HAP-1 (cell line): ENCODE measurements at places on chromosomes 12 and 14.

DNA sequence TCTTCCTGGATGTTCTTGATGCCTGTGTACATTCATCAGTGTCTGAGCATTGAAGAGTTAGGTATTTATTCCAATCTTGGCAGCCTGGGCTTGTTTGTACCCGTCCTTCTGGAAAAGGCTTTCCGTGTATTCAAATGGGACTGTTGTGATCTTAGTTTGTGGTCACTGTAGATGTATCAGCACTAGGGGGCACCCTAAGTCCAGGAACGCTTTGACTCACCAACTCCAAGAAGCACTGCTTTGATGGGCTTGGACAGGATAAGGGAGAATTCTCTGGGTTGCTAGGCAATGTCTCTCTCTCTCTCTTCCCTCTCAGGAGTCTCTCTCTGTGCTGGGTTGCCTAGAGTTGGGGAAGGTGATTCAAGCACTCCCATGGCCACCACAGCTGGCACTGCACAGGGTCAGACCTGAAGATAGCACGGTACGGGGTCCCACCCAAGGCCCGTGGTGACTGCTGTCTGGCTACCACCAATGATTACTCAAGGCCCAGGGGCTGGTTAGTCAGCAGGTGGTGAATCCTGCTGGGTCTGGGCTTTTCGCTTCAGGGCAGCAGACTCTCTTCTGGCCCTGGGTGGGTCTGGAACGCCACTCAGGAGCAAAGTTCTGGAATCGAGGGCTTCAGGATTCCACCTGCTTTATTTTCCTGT, 211.1 kb upstream of the RGS6 start:
- peak; percentile 66 for DNase-seq

GRCh38 chr12:101490286-101490920, 15.3 kb downstream of the SPIC start:
- peak; percentile 31 for DNase-seq

- DNase-seq = no peak
Measured at GRCh38 chr12:105499205-105499604, 168.7 kb downstream of the C12orf75 start.

DNA sequence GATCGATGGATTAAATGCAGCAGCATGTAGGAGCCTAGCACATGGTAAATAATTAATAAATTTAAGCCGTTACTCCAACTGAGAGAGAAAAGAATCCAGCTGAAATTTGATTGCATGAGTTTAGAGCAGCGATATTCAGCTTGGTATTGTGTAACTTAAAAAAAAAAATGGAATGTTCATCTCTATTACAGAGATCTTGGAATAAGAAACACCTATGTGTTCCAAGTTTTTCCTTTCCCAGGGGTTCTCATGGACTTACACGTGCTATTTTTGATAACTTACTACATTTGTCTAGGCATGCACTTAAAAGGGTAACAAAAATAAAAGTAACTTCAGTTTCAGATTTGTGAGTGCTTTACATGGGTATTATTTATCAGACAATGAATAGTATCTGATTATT, 122.8 kb downstream of the RASSF9 start:
- DNase-seq = no peak

DNA sequence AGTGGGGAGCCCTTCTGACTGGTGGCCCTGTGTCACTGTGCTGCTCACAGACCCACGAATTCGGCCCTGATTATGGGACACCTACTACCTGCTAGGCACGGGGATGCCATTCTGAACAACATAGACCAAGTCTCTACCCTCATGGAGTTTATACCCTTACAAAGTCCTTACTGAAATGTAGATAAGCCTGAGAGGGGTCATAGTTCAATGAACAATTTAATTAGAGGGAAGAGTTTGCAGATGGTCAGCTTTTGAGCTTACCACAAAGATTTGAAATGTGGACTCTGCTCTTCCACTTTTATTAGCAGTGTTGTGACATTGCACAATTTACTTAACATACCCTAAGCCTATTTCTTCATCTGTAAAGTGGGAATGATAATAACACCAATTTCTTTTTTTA, 161.1 kb downstream of the MYRFL start:
- no peak for DNase-seq

DNA sequence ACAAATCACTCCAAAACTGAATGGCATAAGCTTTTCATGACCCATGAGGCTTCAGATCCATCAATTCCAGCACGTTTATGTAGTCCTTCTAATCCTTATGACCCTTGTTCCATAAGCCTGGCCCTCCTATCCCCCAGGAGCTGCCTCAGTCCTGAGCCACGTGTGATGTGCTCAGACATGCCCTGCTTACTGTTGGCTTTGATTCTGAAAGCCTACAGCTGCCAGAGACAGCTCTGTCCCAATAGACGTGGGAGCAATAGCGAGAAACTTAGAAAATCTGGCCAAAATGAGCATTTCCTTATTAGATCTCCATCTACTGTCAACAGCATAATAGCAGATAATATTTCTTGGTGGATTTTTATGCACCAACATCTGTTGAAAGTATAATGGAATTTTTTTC, 33.2 kb downstream of the DUSP6 start:
- no peak for DNase-seq

DNA sequence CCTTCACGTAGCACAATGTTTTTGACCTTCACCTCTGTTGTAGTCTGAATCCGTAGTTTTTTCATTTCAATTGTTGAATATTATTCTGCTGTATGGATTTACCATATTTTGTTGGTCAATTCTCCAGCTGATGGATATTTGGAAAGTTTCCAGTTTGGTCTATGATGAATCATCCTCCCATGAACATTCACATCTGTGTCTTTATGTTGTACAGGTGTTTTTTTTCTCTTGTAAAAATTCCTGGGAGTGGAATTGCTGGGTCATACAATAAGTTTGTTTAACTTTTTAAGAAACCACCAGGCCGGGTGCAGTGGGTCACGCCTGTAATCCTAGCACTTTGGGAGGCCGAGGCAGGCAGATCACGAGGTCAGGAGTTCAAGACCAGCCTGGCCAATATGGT, 36.7 kb upstream of the GNG2 start:
- DNase-seq = no peak

GRCh38 chr12:106220536-106220935, 27.3 kb downstream of the CKAP4 start:
- DNase-seq = no peak

GRCh38 chr14:28163897-28164296, 602.7 kb upstream of the FOXG1 start:
- DNase-seq = no peak

- no peak for DNase-seq
Measured at GRCh38 chr12:8612629-8613028, at the start of gene AICDA. AICDA (minus strand) TSS chr12:8612859; CDS start chr12:8612767, 92 bp downstream.

DNA sequence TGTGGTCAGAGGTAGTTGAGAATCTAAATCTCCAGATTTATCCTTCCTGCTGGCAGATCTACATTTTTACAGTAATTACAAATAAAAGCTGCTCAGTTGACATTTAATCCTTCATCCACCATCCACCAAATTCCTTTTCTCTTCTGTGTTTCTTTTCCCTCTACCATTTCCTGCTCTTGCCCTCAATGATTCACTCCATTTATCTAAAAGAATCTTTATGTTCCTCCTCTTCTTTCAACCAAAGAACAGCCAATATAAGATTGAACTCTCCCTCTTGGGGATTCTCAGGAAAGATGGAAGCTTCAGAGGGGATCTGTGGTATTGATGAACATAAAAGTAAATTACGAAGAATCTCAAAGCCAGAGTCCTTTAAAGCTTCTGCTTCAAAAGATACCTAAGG, 4.4 kb downstream of the MAP4K5 start:
- DNase-seq = no peak

DNA sequence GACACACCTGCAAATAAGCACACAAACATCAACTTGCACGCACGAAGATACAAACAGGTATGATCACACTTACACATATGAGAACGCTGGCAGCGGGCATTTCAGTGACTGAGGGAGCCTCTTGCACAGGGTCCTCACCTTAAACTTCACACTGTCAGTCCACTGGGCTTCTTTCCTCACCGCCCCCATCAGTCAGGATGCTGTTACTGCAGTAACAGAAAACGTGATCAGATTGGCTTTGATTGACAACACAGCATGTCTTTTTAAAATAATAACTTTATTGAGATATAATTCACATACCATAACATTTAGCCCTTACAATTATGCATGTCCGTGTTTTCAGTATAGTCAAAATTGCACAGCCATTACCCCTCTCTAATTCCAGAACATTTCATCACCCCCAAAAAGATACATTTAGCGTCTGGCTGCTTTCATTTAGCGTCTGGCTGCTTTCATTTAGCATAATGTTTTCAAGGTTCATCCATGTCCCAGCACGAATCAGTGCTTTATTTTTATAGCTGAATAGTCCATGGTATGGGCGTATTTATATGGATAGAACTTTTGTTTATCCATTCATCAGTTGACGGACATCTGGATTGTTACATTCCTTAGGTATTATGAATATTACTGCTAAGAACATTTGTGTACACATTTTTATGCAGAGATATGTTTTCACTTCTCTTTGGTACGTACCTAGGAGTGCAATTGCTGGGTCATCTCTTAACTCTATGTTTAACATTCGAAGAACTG, 8.4 kb downstream of the CCDC197 start:
- DNase-seq = peak; percentile 51

DNA sequence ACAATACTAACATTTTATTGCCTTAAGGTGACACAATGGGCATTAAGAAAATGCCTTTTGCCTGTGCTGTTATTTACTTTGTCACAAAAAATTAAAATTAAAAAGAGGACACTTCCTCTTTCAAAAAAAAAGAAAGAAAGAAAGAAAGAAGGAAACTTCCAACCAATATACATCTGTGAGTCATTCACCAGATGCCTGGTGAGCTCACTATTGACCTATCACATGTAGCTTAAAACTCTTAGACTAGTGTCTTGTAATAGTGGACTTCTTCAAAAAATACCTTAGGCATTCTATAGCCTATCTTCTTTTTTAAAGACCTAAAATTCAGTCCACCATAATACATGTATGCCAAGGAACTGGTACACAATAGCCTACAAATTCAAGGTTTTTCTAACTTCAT, 4.9 kb upstream of the SOX5 start:
- no peak for DNase-seq

DNA sequence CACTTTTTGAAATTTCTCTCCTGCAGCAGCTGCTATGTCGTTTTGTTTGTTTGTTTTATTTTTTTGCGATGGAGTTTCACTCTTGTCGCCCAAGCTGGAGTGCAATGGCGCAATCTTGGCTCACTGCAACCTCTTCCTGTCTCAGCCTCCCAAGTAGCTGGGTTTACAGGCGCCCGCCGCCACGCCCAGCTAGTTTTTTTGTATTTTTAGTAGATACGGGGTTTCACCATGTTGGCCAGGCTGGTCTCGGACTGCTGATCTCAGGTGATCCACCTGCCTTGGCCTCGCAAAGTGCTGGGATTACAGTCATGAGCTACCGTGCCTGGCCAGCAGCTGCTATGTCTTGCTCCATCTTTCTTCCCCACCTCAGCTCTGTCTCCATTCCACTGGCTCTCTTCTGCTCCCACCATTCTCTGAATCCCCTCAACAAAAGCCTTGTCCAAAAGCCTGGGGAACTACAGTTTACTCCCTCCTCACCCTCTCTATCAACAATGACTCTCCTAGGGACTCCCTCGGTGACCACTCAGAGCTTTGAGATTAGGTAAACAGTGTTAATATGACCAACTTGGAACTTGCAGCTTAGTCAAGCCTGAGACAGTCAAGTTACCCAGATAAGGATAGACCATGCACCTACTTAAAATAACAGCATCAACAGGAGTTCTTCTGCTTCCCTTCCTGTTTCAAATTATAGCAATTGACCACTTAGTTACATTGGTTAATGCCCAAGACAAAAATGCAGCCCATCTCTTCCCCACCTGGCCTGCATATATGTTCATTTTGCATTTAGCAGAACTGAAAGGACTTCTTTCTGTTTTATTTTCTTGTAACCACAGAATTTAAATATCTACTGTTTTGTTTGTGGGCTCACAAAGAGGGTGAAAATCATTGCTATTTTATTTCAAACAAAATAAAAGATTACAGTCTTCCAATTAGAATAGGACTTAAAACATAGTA, 189.0 kb upstream of the AMIGO2 start:
- no peak for DNase-seq

GRCh38 chr14:24943024-24943423, 106.9 kb downstream of the STXBP6 start:
- DNase-seq = no peak

DNA sequence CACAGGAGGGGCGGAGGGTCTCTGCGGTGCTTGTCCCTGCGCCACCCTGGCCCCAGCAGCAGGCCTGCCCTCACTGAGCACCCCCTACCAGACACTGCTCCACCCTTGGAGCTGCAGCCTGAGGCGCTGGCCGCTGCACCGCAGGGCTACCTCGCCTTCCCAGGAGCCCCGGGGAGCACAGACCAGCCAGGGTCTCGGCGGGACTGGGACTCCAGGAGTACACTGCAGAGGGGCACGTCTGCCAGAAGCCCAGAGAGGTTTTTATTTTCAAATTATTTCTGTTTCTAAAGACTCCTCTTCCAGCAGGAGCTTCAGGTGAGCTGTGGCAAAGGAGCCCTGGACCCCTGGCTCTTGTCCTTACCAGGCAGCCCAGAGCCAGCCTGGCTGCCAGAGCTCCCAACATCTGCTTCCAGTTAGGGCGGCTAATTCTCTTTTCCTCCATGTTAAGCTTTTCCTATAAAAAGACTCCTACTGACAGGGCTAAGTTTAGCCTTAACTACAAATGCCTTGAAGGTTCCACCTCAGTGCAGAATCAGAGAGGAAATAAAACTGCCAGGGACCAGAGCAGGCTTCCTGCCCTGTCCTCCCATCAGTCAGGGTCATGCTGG, 26.4 kb downstream of the DEGS2 start:
- DNase-seq = no peak

DNA sequence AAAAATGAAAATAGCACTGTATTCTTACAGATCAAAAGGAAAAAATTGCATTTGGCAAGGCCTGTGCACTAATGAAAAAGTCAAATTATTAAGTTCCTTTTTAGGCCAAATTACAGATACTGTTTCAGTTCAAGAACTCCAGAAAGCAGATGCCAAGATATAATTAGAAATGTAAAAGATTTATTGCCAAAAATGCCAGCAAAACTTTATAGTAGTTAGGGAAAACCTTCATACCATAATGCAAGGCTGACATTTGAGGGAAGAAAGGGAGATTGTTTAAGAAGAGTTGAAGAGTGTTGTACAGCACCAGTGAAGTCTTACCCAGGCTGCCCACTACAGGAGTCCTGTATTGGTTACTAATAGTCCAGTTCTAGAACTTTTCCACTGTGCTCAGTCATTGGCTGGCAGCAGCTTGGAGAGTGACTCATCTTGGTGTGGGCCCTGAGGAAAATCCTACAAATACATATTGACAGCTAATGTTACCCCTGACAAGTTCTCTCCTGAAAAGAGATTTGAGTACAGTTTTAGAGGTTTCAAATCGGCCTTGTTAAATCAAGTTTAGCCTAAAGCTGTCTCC, 600.4 kb downstream of the C12orf50 start:
- DNase-seq = no peak

- no peak for DNase-seq
Measured at GRCh38 chr14:23101213-23101970, 3.4 kb downstream of the CIROP start.

- no peak for DNase-seq
Measured at GRCh38 chr12:105933671-105934665, 204.8 kb downstream of the NUAK1 start.
